ENCODE measurements at places on chromosomes 7 and 10.

DNA sequence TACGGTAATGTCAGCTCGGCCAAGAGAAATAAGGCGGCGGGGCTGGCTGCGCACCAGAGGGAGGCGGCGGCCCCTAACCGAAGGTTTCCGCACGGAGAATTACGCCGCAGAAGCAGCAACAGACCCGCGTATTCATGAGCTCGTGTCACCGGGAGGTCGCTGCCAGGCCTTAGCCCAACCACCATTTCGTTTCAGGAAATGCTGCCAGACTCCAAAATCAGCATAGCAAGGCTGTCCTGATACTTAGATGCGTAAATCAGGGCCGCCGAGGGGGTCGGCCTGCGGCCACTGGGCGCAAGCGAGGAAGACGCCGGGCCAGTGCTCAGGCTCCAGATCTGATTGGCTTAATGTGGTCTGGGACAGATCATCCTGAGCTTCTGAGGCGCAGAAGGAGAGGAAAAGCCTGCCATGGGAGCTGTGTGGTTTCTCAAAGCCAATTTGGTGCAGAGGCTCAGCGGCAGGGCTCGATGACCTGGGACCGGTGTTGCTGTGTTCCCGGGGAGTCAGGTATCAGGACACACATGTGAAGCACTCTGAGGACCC lies 247.9 kb downstream of the BAMBI start:
- peak; percentile 17 for DNase-seq

- DNase-seq = no peak
These were observed 7.5 kb upstream of the CALD1 start for GRCh38 chr7:134771889-134772288.

DNA sequence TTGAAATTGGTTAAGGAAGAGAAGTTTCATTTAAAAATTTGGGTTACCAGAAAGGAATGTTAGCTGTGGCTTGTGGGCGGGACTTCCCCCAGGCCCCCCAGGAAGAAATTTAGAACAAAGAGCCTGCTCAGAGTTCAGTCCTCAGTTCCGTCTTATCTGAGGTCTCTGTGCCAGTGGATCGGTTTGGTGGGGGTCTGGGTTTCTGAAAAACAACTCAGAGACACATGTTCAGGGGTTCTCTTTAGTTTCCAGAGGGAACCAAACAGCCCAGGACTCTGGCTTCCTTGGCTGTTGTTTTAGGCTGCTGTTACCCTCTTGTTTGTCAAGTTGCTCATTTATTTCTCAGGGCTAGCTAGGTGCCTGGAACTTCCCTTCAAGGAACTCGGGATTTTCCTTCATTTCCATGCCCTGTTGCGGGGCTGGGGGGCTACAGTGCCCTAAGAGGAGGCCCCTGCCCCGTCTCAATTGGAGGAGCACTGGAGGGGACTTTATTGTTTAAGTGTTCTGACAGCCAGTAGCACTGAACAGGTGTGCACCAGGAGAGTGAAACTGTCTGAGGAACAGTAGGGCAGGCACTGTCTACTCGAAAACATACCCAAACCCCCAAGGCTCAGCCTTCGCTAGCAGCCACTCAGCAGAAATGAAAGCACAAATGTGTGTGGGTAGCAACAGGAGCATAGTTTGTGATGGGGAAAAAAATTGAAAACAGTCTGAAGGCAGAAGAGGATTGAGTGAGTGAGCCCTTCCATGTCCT lies 59.9 kb downstream of the ALOX5 start:
- no peak for DNase-seq

- DNase-seq = no peak
These were observed 12.3 kb downstream of the CNPY1 start for GRCh38 chr7:155533827-155534690.

DNA sequence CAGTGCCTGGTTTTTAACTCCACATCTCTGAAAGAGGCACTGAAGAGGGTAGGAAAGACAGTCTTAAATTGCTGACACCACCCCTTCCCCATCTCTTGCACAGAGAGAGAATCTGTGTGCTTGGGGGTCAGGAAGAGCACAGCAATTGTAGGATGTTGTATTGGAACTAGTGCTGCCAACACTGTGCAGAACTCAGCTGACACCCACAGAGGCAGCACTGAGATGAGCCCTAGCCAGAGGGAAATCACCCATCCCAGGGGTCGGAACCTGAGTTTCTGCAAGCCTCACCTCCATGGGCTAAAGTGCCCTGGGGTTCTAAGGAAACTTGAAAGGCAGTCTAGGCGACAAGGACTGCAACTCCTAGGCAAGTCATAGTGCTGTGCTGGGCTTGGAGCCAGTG lies 11.0 kb upstream of the TNKS2 start:
- DNase-seq = no peak

DNA sequence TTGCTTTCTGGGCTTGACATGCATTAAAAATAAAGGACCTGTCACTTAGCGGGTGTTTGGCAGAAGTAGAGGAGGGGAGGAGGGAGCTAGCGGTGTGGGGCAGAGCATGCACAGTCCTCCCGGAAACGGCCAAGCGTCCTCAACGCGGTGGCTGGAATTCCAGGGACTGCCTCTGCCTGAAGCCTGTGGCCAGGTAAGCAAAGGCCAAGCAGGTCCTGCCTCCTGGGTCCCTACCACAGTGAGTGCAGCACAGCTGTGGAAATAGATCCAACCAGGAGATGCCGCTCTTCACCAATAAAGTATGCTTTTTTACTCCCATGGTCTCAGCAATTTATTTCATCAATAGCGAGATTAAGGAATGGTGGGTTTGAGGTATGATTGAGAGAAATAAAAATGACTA lies 323.4 kb downstream of the WDR37 start:
- no peak for DNase-seq

DNA sequence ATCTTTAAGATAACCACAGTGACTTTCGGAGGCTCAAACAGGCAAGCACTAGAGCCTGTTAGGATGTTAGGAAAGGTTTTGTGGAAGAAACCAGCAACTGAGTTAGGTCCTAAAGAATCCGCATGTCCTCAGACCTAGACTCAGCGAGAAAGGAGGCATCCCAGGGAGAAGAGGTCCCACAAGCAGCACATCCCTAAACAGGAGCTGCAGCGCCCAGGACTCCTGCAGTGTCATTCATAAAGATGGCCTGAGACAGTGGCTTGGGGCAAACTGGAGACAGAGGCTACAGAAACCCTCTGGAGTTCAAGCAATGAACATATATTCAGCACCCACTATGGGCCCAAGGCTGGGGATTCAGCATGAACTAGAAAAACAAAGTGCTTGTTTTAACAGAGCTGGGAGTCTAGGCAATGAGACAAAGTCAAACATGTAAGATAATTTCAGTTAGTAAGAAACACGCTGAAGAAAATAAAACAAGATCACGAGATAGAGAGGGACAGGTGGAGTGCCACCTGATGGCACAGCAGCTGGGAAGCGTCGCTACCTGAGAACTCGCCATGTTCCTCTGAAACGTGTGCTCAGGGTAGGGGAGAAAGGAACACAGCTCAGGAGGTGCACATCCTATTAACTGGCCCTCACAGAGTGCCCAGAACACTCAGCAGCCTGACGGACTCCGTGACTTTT lies 48.1 kb downstream of the PARD3 start:
- no peak for DNase-seq

DNA sequence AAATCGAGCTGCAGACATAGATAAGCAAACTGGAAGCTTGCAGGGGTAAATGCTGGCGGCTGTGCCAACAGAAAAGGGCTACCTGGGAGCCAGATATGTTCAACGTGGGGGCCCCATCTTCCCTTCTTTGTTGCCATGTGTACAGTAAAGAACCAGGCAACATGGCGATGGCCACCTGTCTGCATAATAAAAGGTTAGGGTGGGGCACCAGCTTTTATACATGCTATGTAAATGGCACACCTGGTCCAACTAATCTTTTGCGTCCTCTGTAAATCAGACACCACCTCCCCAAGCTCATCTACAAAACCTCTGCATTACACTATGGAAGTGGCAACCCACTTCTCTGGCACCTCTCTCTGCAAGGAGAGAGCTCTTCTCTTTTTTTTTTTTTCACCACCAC lies 13.9 kb downstream of the BUD31 start:
- no peak for DNase-seq

GRCh38 chr10:123203393-123204126 lies 49.4 kb downstream of the BUB3 start:
- peak; percentile 1 for DNase-seq
